Umbilical cord (tissue), 2 donors: ENCODE measurements at places on chromosomes 1 and 21. TPM values are rescaled to one million over a fixed set of nuclear protein-coding genes. Genes with fewer than 3 reads are reported as not detected.

Gene PBX1
- 119 TPM for total RNA-seq

Gene RGS4
- total RNA-seq: 72.0 TPM

Gene C1orf146
- total RNA-seq: not detected

Gene TMEM82
- total RNA-seq: not detected

Gene ESRRG
- 5.8 TPM for total RNA-seq

Gene OR10J1
- total RNA-seq: 6.7 TPM

Gene KRTAP19-1
- total RNA-seq: not detected

Gene CAPN8
- total RNA-seq: 1.7 TPM

Gene ASCL5
- total RNA-seq: not detected
